Activated CD8-positive, alpha-beta memory T cell treated with anti-CD3 and anti-CD28 coated beads, Interleukin-2, amount 50 U/mL, for 4 hours (primary cell): ENCODE measurements at places on chromosomes 5 and 9.

GRCh38 chr5:24141046-24141445, 503.7 kb downstream of the CDH10 start:
- DNase-seq = no peak

- no peak for DNase-seq
Measured at GRCh38 chr9:88998503-88998902, 7.2 kb downstream of the S1PR3 start.

DNA sequence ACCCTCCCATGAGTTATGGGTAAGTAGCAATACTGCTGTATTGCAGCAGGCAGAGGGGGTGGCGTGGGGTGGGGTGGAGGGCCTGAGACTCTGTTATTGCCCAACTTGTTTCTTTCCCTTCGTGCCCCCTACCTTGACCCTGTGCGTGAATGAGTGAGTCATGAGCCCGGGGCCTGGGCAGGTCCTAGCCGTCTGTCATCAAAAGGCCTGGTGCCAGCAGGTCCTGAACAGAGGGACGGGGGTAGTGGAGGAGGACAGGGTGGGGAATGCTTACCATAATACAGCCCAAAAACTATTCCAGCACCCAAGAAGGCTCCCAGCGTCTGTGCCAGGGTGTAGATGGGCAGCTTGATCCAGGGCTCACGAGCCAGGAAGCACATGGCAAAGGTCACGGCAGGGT, 4.3 kb downstream of the AQP3 start:
- no peak for DNase-seq

DNA sequence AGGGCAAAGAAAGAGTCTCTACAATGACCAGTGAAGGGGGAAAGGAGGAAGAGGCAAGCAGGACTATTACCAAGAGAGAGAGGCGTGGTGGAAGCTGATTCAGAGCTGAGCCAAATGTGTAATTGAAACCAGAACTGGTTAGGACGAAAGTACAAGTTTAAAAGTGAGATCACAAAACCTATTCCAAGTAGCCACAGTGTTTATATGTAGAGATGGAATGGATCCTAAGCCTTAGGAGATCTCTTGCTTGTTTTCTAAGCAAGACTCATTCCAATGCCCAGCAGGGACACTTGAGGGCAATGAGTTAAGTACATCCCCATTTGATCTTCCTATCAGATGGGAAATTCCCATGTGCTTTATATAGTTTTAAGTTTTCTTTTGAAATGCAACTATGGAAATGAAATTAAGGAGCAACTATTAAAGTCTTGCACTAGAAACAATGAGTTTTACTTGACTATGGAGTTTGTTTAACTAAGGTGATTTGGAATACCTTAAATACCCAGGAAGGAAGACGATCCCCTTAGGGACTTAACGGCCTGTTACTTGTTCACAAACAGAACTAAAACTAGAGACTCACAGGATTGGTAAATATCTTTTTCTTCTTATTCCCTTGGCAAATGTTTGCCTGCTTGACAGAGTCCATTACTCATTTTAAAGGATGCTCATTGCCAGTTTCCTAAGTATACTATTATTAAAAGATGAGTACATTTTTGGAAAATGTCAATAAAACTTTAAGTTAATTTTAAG, 51.1 kb upstream of the SNX2 start:
- no peak for DNase-seq

- DNase-seq = no peak
Measured at GRCh38 chr5:72393052-72393451, 72.9 kb downstream of the PTCD2 start.

GRCh38 chr9:36337002-36337401, 63.1 kb downstream of the RNF38 start:
- DNase-seq = no peak

DNA sequence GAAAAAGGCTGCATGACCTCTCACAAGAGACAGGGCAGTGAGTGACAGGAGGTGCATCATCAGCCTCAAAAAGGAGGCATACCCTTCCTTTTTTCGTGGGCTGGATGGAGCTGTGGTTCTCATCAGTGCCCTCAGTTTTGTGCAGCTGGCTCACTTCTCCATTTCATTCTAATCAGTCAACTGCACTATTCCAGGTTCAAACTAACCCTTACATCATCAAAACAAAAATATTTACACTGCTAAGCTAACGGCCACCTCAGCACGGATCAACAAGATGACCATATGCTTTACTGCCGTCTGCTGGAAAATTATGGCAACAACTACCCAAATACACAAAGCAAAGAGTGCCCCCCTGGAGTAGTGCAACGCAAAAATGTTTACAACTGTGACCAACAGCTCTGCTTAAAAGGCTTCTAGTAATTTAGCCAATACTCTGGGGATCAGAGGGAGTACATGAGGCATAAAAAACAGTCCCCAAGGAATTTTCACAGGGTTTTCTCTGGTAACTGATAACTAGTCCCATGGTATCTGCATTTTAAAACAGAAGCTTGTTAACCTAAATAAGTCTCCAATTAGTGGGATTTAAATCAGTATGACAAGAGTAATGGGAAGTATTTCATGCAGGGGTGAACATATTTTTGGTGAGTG, 10.8 kb downstream of the KCNV2 start:
- no peak for DNase-seq
